ENCODE measurements at places on chromosomes 16 and 17.

- no peak for DNase-seq
Measured at GRCh38 chr16:81137754-81138153, 41.6 kb upstream of the GCSH start.

DNA sequence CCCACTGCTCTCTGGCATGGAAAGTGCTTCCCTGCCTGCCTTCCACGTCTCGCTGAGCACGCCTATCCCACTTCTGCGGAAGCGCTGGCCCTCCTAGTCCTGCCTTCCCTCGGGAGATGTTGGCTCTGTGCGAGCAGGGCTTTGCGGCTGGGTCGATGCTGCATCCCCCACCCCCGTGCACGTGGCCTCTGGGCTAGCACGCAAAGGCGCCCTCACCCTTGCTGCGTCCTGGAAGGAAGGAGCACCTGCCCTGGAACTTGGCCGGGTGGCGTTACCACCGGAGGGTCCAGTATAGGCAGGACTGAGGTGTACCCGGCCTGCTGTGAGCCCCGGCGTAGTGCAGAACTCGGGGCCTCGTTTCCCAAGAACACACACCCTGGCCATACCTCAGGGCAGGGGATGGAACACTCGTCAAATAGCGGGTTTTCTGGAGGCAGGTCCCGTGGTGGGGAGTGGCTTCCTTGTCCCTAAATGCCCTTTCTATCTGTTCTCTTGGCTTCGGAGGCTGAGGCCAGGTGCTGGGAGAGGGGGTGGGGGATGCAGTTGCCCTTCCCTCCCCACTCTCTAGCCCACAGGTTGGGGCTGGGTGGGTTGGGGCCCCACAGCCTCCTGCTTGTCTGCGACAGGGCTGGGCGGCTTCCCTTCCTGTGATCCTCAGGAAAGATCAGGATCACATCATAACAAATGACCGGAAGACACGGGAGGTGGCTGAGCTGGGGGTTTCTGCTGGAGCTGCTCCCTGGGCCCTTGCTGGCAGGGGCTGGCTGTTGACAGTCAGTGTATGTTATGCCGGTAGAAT, 17.4 kb downstream of the BAIAP2 start:
- DNase-seq = no peak

DNA sequence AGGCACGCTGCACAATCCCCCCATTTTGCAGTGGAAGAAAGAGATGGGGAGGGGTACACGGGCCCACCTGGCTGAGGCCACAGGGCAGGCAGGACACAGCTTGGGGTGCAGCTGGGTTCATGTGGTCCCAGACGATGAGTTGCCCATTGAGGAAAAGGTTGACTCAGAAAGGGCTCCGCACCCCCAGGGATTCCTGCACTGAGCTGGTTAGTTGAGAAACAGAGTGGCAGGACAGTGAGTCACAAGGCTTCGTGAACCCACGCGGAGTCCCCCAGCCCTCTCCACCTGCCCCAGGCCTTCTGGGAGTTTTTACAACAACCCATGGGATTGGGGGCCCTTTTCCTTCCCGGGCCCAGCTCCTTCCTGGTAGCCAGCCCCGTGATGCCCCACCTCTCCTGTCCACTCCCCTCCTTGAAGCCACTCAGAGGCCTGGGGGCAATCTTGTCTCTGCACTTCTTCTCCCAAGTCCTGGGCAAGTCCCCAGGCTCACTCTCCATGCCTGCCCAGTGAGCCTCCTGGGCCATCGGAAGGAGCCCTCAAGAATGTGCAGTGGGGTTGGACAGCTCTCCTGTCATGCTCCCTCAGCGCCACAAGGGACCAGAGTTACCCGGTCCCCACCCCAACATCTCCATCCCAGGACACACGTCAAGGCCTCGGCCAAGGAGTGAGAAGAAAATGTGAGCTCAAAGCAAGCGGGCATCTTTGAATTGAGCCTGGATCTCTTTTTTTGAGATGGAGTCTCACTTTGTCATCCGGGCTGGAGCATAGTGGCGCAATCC, 251.2 kb downstream of the PARN start:
- DNase-seq = no peak

DNA sequence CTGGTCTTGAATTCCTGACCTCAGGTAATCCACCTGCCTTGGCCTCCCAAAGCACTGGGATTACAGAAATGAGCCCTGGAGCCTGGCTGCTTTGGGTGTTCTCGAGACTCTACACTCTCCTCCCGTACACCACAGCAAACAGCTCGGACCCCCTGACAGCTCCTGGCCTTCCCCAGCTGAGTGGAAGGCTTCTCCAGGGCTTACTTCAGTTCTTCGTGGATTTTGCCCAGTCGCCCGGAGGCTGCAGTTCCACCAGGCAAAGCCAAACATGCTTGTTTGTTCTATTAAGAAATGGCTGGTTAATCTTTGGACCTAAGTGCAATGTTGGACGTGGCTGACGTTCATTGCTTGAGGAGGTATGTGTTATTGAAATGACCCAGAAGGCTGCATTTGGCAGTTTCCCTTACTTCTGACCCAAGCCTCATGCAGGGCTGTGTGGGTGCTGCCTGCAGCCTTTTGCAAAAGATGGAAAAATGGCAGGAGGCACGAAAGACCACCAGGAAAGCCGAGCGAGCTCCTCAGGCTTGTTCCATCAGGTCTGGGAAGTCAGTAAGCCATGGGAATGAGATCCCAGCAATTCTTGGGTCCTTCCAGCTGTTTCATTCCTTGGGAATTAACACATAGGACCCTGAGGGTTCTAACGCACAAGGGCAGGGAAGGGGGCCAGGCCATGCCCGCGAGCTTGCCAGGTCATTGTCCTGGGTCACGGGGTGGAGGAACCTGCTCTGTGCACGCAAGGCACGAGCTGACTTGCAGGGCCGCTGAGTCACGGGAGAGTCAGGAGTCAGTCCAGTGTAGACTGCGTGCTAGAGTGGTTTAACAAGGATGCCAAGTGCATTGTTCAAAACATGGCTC, 23.9 kb upstream of the KLHDC4 start:
- no peak for DNase-seq

GRCh38 chr17:12727076-12727760, 61.5 kb downstream of the MYOCD start:
- no peak for DNase-seq

DNA sequence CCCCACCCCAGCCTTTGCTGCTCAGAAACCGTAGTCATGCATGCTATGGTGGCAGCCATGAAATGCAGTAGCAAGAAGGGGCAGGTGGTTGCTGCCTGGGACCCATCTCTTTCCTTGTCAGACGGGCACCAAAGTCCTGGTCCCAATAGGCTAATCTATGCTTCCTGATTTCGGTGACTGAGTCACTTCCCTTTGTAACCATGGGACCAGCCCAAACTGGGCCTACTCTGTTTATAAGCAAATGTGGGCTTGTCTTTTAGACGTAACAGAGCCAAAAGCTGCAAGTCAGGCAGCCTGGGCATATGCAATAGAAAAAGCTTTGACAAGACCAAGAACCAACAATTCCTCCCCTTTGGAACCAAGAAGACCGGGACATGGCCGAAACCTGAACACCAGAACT, 99.1 kb upstream of the RBBP6 start:
- DNase-seq = no peak

DNA sequence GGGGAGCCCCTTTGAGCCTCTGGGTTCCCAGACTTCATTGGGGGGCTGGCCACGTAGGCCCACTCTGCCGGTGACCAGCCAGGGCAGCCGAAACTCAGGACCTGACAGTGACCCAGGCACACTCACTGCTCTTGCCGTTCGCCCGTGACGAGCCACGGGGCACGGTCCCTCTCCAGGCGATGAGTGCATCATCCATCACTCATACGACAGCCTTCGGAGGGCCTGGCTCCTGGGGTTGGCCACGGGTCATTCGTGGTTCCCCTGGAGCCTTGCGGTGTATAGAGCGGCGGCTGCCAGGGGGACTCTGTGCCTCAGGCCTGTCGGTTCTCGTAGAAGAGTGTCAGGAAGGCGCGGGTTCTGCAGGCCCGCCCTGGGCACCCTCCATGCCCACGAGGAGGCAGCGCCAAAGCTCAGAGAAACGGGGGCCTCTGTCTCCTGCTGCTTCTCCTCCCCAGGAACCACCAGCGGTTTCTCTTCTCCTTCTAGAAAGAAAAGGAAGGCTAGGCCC, 11.2 kb upstream of the NUDT16L1 start:
- no peak for DNase-seq

GRCh38 chr17:81095383-81095762, 60.4 kb downstream of the BAIAP2 start:
- DNase-seq = no peak

DNA sequence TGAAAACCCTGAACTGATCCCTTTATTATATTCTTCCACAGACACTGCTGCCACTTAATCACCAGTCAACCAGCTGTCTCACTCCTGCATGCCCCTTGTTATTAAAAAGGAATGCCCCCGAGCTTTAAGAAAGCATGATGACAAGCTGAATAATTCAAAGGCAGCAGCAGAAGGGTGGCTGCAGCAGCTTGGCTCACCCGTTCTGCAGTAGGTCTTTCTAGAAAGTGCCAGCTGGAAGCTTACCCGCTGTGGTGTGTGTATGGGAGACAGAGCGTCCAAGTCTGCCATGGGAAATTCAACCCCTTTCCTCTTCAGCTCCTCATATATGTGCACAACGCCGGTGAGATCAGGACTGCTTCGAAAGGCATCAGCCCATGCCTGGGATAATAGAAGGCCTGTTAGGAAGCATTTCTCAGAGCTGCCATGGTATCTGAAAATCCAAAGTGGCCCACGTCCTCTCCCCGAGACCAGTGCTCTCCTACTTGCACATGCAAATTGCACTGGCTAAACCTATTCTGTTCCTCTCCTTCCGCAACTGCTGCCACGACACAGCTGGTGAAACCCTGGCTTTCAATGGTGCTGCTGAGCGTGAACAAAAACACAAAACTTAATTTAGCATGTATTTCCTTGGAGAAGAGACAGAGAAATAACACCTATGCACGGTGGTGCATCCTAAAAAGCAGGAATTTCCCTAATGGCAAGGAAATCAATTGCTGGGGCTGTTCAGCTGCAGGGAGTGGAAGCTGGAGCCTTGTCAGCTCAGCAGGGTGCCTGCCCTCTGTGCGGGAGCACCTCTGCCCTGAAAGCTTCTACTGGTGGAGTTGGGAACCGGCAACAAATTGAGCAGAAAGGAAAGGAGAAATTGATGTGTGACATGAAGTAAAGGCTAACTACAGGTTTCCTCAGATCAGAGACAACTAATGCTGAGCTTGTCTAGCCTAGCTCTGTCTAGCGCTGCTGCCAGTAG, 47.9 kb upstream of the SREBF1 start:
- no peak for DNase-seq

- DNase-seq = no peak
Measured at GRCh38 chr16:31213342-31213741, 577 bp upstream of the TRIM72 start.

- DNase-seq = peak; percentile 14
Measured at GRCh38 chr16:74766729-74767128, 7.9 kb downstream of the FA2H start.
